ENCODE measurements at places on chromosomes 5 and 9.

DNA sequence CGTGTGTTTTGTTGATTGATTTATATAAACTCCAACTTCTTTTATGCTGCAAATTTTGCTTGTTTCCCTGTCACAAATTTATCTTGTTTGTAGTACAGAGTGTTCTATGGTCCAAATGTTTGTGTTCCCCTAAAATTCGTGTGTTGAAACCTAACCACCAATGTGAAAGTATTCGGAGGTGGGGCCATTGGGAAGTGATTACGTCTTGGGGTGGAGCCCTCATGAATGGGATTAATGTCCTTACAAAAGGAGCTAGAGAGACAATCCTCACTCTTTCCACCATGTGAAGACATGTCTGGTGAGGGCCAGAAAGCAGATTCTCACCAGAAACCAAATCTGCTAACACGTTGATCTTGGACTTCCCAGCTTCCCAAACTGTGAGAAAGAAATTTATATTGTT lies 262.0 kb downstream of the MAN2A1 start:
- no peak for DNase-seq

DNA sequence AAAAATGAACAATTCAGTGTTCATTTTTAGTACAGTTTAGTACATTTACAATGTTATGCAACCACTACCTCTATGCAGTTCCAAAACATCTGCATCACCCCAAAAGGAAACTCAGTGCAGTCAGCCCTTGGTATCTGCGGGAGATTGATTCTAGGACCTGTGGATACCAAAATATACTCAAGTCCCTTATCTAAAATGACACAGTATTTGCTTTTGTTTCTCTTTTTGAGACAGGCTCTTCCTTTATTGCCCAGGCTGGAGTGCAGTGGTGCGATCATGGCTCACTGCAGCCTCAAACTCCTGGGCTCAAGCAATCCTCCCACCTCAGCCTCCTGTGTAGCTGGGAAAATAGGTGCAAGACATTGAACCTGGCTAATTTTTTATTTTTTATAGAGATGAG lies 114.0 kb downstream of the PIP5K1B start:
- DNase-seq, result no peak

DNA sequence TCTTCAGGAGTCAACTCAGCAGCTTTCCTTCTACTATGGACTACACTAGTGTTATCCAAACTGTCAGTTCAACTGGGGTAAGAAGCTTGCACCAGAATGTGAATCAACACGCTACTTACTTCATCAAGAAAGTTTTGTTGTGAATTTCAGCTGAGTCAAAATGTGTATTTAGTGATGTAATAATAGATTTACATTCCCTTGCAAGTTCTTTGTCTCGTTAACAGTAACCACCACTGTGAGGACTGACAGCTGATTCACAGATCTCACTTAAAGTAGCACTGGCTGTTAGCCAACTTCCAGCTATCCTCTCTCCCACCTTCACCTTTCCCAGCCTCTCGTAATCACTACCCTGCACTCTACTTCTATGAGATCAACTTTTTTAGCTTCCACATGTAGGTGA lies 445.3 kb downstream of the NTRK2 start:
- DNase-seq, result no peak

DNA sequence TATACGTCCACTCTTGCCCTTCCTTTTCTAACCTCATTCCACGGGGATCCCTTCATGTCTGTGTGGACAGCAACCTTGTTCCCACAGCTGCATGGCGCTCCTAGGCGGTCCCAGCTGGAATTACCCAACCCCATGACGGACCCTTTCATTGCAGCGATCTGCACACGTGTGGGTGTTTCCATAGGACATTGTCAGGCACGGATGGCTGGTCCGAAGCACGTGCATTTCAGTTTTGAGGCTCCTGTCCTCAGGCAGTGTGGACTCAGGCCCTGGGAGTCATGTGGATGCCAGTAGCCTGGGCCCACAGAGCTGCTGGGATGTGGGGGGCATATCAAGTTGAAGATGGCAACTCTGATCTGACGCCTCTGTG lies 15.0 kb downstream of the CARD19 start:
- DNase-seq, result peak; percentile 16

GRCh38 chr9:14935106-14935751 lies 25.0 kb upstream of the FREM1 start:
- no peak for DNase-seq

- peak; percentile 75 for DNase-seq
Measured at GRCh38 chr5:172795318-172795977, 24.5 kb upstream of the DUSP1 start.

GRCh38 chr5:16431490-16431889 lies 34.1 kb downstream of the ZNF622 start:
- no peak for DNase-seq

Measured in mucosa of descending colon (tissue), 3 donors.